ENCODE measurements at places on chromosomes 11 and 22. TPM values are rescaled to one million over a fixed set of nuclear protein-coding genes. Genes with fewer than 3 reads are reported as not detected.

Gene SLC35E4
- total RNA-seq, result 4.6 TPM

Gene C11orf65
- total RNA-seq, result 0.58 TPM

Gene THRSP
- not detected for total RNA-seq

GRCh38 chr11:121520243-121521144 lies 67.7 kb upstream of the SORL1-AS1 start:
- DNase-seq, result no peak

- no peak for DNase-seq
These were observed 1.4 kb downstream of the PCF11 start for GRCh38 chr11:83158357-83158786.

DNA sequence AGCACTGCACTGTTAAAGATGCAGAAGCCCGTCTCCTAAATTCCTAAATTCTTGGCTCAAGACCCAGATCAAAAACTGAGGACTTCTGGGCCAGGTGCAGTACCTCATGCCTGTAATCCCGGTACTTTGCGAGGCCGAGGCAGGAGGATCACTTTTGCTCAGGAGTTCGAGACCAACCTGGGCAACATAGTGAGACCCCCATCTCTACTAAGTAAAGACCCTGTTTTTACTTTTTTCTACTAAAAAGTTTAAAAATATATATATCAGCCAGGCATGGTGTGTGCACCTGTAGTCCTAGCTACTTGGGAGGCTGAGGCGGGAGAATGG lies 29.7 kb downstream of the PDGFB start:
- DNase-seq, result no peak

- DNase-seq, result no peak
These were observed 1430.0 kb downstream of the BRD1 start for GRCh38 chr22:48397531-48398180.

DNA sequence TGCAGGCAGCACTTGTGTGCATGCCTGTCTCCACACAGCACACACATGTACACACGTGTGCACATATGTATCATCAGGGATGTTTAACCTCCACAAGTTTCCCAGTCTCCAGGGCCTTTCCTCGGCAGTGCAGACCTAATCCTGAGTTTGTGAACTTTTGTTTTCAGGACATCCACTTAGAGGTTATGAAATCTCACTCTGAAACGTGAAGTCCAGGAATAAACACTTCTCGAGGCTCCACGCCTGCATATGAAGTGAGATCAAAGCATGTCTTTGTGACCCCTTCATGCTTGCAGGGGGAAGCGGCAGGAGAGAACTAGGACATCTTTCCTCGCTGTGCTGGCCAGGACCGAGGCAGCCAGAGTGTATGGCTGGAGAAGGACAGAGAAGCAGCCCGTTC lies 3.1 kb downstream of the SHISAL1 start:
- no peak for DNase-seq

Gene TIGD3
- 0.29 TPM for total RNA-seq

- DNase-seq, result no peak
These were observed 6.2 kb upstream of the YPEL1 start for GRCh38 chr22:21741790-21742189.

Gene HTATIP2
- total RNA-seq, result 90.6 TPM

GRCh38 chr11:22778642-22779041 lies 51.0 kb downstream of the SVIP start:
- DNase-seq, result no peak

DNA sequence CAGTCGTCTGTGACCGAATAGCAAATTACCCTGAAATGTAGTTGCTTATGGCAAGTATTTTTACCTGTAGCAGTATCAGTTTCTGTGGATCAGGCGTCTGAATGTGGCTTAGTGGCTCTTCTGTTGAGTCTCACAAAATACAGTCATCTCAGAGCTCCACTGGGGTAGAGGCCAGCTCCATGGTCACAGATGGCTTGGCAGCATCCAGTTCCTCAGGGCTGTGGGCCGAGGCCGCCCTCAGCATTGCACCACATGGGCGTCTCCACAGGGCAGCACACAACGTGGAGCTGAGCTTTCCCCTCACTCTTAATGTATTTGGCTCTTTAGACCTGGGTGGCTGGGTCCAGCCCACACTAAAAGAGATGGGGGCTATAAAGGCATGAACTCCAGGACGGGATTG lies 57.8 kb downstream of the SBF1 start:
- DNase-seq, result no peak

DNA sequence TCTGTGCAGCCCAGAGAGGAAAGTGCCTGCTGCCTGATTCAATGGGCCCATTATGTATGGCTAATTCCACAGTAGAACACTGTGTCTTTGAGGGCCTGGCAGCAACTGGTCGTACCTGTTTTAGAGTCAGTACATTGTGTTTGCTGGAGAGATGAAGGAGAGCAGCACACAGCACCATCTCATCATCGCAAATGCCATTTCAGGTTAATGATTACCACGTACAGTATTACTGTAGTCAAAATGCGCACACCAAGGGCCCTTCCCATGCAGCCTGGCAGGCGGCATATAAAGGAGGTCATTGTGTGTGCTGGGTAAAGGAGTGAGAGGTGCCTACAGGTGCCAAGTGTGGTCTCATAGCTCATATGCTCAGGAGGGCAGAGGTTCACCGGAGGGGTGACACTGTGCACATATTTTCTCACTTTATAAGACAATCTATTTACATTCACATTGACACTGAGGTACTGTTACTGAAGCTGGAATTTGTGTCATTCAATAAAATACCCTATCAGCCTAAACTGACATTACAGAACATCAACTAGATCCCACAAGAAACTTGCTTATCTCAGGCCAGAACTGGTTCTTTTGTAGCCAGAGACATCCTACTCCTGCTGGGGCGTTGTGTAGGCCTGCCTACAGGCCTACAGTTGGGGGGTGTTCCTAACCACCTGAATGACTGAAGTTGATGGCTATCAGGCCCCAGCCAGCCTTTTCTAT lies 90.4 kb downstream of the APIP start:
- peak; percentile 79 for DNase-seq

GRCh38 chr11:47946682-47947559 lies 33.4 kb upstream of the PTPRJ start:
- DNase-seq, result peak; percentile 83

Gene DKK3
- 80.0 TPM for total RNA-seq

- DNase-seq, result no peak
These were observed 11.5 kb upstream of the RPS3 start for GRCh38 chr11:75387736-75388294.

Gene SYT9
- total RNA-seq, result 2.1 TPM

Gene CARS1
- 39.9 TPM for total RNA-seq

- DNase-seq, result no peak
These were observed 18.5 kb downstream of the FIBIN start for GRCh38 chr11:27012234-27012921.

- DNase-seq, result no peak
These were observed 72.0 kb downstream of the ARHGAP42 start for GRCh38 chr11:100759106-100759505.

DNA sequence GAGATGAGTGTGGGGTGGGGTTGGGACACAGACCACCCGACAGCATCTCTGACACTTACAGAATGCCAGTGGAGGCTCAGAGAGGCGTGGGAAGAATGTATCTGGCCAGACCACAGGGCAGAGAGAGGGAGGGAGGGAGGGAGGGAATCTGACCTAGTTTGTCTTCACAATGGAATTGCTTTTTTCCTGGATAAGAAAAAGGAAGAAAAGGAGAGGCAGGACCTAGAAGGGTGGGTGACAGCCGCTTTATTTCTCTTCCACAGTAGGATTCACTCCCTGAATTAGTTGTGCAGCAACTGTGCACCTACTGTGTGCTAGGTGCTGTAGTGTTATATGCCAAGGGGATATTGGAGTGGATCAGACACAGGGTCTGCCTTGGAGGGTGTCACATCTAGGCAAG lies 3.7 kb downstream of the KCNK4 start:
- DNase-seq, result no peak

Gene LDHAL6A
- total RNA-seq, result not detected

GRCh38 chr11:71971680-71972079 lies 27.0 kb upstream of the IL18BP start:
- no peak for DNase-seq

DNA sequence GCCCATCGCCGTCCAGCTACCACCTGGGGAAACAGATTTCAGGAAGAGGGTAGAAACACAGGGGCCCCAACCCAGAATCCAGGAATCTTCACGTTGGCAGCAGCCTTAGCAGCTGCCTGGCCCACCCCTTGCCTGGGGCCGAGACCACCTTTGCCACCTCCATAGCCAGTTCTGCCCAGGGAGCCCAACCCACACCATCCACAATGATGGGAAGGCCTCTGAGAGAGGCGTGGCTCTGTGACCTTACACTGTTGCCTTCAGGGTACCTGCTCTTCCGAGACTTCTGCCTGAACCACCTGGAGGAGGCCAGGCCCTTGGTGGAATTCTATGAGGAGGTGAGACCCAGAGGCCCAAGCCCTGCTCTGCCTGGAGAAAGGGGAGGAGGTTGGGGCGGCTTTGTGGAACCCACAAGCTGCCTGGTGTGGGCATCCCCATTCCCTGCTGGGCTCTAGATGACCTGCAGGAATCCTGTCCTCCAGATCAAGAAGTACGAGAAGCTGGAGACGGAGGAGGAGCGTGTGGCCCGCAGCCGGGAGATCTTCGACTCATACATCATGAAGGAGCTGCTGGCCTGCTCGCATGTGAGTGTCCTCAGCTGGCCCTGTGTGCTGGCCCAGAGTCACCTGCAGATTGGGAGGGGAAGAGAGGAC lies 10.0 kb upstream of the ANKRD13D start:
- no peak for DNase-seq

Gene OR2AT4
- not detected for total RNA-seq

DNA sequence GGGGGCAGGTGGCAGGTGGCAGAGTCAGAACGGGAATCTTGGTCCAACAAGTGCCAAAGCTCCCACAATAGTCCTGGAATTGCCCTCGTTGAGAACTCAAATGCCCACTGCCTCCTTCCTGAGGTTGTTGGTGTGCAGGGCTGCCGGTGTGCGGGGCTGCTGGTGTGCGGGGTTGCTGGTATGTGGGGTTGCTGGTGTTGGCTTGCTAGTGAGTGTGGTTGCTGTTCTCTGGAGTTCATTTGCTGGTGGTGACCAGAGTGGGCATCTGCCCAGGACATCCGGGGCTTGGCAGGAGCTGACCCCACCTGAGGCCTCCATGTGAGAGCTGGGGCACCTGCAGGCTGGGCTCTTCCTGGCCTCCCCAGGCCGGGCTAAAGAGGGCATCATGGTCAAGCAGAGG lies 14.0 kb upstream of the MPPED1 start:
- DNase-seq, result no peak

Gene CCDC134
- 10.2 TPM for total RNA-seq

DNA sequence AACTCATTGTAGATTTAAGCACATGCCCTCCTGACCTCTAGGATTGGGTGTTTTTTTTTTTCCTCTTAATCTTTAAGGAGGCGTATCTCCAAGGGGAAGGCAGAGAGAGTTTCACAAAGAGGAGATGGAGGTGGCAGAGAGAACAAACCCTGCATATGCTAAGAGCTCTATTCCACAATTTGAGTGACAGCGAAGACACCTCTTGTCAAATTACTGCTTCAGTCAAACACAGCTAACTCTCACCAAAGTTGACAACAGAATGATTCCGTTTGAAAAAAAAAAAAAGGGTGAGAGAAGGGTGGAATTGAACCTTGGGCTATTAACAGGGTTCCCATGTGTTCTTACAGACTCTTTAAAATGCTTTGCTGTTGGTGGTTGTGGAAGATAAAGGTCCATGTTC lies 112.6 kb downstream of the NXPE2 start:
- DNase-seq, result no peak

Gene TMEM191B
- total RNA-seq, result 3.4 TPM

DNA sequence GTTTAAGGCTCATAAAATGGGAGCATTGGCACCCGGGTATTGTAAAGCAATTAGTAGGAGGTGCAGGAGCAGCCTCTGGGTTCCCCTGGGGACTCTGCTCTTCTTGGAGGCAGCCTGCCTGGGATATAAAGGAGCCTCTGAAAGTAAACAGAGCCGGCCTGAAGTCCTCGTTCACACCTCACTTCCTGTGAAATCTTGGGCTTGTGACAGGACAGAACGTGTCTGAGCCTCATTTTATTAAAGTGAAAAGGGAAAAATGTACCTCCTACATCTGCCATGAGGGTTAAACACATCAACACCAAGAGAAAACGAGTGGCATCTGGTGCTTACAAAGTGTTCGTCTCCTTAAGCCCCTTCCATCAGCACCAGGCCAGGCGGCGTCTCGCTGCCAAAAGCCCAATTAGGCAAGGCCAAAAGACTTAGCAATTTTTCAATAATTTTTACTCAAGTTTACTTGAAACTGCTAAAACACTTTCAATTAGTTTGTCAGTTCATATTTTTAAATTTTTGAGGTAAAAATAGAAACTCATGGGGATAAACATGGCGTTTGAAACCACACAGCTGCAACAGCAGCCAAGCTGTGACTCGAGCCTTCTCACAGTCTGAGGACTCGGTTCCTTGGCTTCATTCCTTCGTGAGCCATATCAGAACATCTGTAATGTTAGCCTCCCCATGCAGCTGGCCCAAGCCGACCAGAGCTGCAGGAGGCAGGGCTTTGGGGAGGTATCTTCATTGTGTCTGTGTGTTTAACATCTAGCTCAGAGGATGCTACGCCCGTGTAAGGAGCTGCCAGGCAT lies 33.6 kb downstream of the MAP6 start:
- DNase-seq, result no peak

GRCh38 chr11:72482211-72482812 lies 48.0 kb upstream of the CLPB start:
- peak; percentile 59 for DNase-seq

DNA sequence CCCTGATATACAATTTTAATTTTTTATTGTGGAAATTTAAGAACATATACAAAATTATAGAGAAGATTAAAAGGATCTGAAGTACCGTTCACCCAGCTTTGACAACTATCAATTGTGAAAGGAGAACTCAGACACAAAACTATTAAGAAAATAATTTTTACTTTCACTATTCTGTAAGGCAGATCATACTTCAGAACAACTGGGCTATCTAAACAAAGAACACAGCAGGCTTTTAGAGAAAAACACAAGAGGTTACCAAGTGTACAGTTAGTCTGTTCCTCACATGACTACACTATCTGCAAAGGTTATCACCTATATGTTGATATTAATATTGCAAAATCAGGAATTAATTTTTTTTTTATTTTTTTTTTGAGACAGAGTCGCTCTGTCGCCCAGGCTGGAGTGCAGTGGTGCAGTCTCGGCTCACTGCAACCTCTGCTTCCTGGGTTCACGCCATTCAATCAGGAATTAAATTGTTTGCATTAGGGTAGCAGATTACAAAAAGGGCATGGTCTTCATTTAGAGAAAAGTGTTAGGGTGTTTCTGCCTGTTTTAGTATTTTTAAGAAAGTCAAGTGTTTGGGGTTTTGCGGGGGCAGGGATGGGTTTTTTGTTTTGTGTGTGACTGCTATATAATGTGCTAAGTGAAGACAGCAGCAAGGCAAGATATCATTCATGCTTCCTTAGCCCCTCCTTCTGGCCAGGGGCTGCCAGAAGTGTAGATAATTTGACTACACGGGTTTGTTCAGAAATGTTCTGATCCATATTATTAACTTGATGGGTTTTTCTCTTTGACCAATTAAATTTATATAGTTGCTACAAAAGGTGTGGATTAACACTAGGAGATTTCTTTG lies 27.6 kb upstream of the SIK2 start:
- DNase-seq, result no peak

- DNase-seq, result no peak
These were observed 6.9 kb downstream of the FXYD6 start for GRCh38 chr11:117869604-117870003.

Data from mucosa of gallbladder (tissue), 1 donor.